ENCODE measurements at places on chromosomes 11 and 22. TPM values are rescaled to one million over a fixed set of nuclear protein-coding genes. Genes with fewer than 3 reads are reported as not detected.

The MOGAT2 gene
- not detected for total RNA-seq

The GP1BB gene
- total RNA-seq, result 67.7 TPM

The PRODH gene
- 0.43 TPM for total RNA-seq

The MAJIN gene
- not detected for total RNA-seq

The CARD18 gene
- not detected for total RNA-seq

Measured in myocyte (in vitro differentiated cells).